Hematopoietic multipotent progenitor cell treated with erythropoietin and hydrocortisone succinate and interleukin-3 and kit ligand, for 4 days (in vitro differentiated cells): ENCODE measurements at places on chromosomes 6 and 20.

- DNase-seq = no peak
Measured at GRCh38 chr20:57003012-57003411, 263.4 kb downstream of the BMP7 start.

GRCh38 chr20:53040693-53041589, 68.8 kb downstream of the TSHZ2 start:
- DNase-seq = no peak

DNA sequence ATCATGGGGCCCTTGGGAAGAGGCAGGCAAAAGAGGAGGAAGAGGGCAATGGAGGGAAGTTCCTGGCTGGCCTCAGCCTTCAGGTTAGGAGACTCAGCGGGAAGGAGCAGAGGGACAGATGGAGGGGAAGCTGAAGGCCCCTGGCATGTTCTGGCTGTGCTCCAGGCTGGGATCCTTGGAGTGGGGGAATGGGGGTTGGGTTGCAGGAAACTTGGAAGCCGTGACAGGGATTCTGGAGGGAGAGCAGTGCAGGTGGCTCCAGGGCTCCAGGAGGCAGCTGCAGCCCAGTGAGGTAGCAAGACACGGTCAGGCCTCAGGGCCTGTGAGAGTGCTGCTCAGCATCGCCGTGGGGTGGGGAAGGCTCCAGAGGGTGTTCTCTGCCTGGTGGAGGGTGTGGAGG, 64.6 kb upstream of the SCP2D1 start:
- DNase-seq = no peak

GRCh38 chr6:103140308-103141027, 1719.3 kb downstream of the HACE1 start:
- no peak for DNase-seq

DNA sequence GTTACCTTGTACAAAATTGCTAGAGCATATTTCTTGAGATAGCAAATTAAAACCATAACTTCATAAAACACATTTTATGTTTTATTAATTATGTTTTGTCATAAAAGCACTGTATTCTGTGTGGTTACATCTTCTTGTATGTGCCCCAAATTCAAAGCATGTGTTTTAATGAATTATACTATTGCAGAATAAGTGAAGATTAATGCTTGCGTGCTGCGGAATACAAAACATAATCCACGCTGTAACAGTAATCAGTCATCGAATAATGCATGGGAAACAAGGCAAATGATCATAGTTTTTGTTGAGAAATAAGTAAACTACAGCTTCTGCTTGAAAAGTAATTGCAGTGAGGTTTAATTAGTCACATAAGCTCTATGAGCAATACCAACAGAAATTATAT, 459.2 kb upstream of the SOX4 start:
- no peak for DNase-seq

GRCh38 chr6:166977621-166978525, 21.3 kb upstream of the CEP43 start:
- DNase-seq = no peak

DNA sequence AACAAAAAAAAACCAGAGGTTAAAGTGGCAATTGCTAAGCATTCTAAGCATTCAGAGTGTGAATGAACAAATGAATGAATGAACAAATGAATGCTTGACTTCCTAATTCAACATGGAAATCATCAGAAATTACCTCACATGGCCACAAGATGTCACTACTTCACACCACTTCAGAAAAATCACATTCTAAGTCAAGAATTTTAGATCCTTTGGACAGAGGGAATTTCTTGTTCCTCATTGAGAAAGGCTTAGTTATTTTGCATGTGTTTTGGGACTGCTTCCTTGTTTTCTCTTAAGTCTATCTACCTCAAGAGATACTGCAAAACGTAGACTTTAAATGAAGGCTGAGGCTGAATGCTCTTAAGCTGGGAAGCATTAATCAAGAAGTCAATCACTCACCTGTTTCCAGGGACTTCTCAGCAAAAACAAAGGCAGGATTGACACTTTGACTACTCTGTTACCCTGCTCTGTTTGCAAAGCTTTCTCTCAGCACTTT, 120.2 kb downstream of the MBOAT1 start:
- DNase-seq = peak; percentile 76

DNA sequence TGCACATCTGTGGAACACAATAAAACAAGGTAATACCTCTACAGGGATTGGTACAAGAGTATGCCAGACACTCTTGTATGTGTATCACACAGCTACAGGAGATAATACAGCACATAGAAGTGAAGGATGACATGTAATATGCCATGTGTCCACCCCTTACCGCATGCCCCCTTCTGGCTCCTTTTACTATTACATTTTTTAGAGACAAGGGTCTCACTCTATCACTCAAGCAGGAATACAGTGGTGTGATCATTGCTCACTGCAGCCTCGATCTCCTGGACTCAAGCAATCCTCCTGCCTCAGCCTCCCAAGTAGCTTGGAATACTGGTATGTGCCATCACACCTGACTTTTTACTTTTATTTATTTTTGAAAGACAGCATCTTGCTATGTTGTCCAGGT, 4.2 kb upstream of the NCR3 start:
- peak; percentile 89 for DNase-seq

DNA sequence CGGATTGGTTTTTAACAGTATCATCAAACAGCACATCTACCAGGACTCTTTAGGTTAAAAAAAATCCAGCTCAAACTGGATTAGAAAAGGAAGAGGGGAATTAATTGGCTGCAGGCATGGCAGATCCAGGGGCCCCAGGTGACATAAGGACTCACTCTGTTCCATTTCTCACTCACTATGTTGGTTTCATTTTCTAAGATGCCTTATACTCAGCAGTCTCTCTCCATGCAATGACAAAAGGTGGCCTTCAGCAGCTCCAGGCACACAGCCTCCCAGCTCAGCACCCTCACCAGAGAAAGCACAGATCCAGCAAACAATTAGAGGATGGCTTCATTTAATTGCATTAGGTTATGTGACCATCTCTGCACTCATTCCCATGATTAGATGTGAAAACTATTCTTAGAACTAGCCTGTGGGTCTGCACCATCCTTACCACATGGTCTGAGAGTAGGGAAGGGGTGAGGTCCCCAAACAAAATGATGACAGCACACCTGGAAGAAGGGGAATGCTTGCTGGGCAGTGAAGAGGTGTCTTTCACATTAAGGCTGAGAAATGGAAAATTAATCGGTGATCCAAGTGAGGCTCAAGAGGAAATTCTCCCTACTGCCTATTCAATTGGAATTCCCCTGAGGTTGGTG, 243.1 kb downstream of the CDH26 start:
- DNase-seq = no peak

DNA sequence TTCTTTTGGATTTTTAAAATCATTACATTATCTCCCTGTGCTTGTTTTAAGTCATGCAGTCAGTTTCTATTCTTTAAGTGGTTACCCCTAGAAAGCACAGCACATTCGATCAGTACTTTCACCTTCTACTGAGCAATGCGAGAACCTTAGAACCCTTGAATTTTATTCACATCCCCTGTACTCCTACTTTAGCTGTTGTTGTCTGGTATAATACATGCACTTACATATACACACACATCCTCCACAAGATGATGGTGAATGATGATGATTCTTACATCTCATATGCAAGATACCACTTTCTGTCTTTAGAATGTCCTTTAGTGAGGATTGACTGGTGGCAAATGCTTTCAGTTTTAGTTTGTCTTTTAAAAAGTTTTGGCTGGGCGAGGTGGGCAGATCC, 5.7 kb downstream of the CDC40 start:
- DNase-seq = no peak

DNA sequence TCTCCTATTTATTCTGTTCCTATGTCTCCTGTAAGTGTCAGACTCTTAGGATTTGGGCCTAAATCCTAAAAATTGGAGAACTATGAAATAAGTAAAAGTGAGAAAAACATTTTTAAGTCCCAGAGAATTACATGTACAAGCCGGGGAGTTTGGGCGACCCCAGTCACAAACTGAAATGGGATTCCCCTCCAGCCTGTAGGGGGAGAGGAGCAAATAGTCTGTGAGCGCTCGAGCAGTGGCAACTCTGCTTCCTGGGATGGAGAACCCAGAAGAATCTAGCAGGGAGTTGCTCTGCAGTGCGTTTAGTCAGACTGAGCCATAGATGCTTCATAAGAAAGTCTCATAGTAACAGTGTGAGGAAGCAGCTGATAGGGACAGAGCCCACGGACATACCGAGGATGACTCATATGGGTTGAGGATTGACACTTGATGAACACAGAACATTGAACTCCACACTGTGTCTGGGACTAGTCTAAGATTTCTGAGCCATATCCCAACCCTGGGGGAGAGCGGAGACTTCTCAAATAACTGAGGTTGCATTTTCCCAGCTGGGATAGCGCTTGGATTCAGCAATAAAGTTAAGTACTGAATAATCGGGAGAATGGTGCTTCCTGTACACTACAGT, 437.2 kb downstream of the BCKDHB start:
- DNase-seq = no peak

DNA sequence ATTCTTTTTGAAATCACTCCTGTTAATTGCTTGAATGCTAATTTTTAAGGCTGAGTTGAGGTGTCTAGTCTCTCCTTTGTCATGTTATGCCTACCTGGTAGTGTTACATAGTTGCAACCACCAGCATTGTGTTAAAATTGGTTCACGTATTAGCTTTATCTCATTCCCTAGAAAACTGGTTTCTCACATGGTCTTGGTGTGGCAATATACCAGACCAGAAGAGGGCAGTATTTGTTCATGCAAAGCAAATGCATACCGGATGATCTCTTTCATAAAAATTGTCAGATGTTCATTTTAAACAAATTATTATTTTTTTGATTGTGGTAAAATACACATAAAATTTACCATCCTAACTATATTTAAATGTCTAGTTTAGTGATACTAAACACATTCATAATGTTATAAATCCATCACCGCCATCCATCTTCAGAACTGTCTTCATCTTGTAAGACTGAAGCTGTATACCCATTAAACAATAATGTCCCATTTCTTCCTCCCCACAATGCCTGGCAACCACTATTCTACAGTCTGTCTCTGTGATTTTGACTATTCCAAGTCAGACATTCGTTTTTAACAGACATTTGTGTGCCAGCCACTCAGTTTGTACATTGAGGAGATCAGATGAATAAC, 92.8 kb downstream of the ATRN start:
- DNase-seq = peak; percentile 79

- DNase-seq = peak; percentile 18
Measured at GRCh38 chr20:44858606-44859360, 26.7 kb upstream of the YWHAB start.

- peak; percentile 70 for DNase-seq
Measured at GRCh38 chr6:14046476-14047068, 71.0 kb upstream of the CD83 start.

- DNase-seq = no peak
Measured at GRCh38 chr6:40521496-40521895, 65.7 kb downstream of the LRFN2 start.
